SK-MEL-5 (cell line): ENCODE measurements at places on chromosomes 4 and X. TPM values are rescaled to one million over a fixed set of nuclear protein-coding genes. Genes with fewer than 3 reads are reported as not detected.

GRCh38 chr4:47484168-47484567 is 907 bp upstream of the ATP10D start:
- no peak for DNase-seq

DNA sequence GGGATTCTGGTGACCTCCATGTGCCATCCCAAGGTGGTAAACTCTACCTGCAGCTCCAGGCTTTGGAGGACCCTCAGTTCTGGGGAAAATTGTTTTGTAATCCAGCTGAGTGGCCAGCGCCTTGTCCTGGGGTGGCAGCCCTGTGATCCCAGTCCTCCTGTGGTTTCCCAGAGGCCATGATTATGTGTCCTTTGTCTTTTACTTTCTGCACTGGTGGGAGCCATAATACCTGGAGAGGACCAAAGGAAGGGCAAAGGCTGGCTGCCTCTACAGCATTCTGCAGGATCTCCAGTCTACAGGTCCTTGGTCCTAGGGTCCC is 64.0 kb downstream of the NBDY start:
- DNase-seq = no peak

- no peak for DNase-seq
Observed at GRCh38 chr4:183995570-183995969, 90.5 kb downstream of the STOX2 start.

DNA sequence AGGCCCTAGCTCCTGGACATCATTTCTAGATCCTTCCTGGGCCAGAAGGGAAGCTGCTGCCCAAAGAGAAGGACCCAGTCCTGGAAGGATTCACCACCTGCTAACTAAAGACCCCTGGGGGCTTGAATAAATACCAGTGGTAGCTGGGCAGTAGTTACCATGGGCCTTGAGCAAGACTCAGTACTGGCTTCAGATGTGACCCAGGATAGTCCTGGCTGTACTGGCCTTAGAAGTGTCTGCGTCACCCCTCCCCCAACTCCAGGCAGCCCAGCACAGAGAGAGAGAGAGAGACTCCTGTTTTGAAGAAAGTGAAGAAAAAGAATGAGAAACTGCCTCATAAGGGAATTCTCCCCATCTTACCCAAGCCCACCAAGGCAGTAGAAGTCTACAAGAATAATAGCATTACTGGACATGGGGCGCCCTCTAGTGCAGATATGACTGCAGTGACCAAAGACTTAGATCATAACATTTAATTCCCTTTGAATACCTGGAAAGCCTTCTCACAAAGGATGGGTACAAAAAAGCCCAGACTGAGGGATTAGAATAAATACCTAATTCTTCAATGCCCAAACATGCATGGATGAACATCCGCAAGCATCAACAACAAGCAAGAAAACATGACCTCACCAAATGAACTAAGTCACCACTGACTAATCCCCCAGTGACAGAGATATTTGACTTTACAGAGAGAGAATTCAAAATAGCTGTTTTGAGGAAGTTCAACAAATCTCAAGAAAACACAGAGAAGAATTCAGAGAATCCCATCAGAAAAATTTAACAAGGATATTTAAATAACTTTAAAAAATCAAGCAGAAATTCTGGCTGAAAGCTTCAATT is 171.8 kb downstream of the HNRNPD start:
- DNase-seq = peak; percentile 66

DNA sequence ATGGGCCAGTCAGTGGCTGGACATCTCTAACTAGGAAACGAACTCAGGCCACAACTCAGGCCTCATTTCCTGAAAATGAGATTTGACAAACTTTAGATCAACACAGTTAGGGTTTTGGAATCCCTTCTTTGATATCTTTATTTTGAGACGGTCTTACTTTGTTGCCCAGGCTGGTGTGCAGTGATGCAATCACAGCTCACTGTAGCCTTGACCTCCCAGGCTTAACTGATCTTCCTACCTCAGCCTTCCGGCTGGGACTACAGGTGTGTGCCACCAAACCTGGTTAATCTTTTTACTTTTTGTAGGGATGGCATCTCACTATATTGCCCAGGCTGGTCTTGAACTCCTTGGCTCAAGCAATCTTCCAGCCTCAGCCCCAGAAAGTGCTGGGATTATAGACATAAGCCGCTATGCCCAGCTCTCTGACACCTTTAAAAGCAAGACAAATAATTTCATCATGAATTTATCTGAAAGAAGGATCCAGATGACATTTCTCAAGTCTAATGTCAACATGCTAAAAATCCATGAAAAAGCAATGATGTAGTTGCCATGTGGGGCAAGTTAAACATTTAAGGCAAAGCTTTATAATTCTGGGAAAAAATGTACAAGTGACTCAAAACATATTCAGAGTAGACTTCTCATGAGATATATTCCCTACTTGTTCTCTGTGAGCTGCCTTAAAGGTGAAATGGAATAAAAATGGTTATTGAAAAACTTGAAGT is 89.1 kb upstream of the CBR4 start:
- no peak for DNase-seq

- DNase-seq = peak; percentile 26
Observed at GRCh38 chr4:26321373-26322221, 783 bp downstream of the RBPJ start.

DNA sequence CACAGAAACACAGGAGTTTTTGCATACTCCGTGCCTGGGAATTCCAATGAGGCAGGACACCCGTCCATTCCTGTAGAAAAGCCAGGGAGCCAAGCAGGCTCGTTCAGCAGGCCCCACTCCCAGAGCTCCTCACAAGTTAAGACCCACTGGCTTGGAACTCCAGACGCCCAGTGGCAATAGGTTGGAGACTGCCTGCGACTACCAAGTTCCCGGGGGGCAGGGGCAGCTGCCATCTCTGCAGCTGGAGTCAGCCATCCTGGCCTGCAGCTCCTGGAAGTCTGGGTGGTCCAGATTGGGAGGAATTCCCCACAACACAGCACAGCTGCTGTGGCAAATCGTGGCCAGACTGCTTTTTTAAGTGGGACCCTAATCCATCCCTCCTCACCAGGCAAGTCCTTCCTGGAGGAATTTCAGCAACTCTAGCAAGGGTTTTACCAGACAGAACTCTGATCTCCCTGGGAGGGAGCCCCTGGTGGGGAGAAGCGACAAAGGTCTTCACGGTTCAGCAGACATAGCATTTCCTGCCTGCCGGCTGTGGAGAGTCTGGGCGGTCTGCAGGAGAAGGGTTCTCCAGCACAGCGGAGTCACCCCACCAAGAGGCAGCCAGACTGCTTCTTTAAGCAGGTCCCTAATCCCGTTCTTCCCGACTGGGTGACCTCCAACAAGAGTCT is 231.9 kb downstream of the STPG2 start:
- no peak for DNase-seq

GRCh38 chr4:151665022-151665784 is 95.6 kb downstream of the GATB start:
- no peak for DNase-seq

GRCh38 chrX:34332334-34332733 is 200.2 kb upstream of the FAM47A start:
- DNase-seq = peak; percentile 46

- no peak for DNase-seq
Observed at GRCh38 chrX:115939070-115939469, 231.5 kb upstream of the AGTR2 start.

GRCh38 chr4:20684852-20685763 is 15.2 kb upstream of the PACRGL start:
- DNase-seq = peak; percentile 50

GRCh38 chr4:65865489-65865888 is 195.2 kb upstream of the EPHA5 start:
- DNase-seq = peak; percentile 55

- no peak for DNase-seq
Observed at GRCh38 chrX:78314561-78314960, 12.8 kb downstream of the CYSLTR1 start.

DNA sequence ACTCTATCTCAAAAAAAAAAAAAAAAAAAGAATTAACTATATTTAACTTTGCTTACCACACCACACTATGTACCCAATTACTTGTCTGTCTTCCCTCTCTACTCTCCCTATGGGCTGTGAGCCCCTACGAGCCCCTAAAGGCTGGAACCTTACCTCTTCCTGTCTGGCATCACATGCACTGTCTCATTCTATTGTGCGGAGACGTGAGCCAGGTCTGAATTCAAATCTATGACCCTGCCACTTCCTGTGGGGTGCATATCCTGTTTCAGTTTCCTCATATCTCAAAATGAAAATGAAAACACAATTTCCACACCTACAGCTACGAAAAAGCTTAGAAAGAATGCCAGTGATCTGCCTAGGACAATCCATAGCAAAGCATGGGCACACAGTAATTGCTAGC is 42.9 kb upstream of the HS3ST1 start:
- no peak for DNase-seq

- peak; percentile 7 for DNase-seq
Observed at GRCh38 chr4:21181716-21182115, 481.5 kb downstream of the PACRGL start.

- no peak for DNase-seq
Observed at GRCh38 chr4:7947927-7948326, 8.3 kb upstream of the AFAP1 start.

- DNase-seq = no peak
Observed at GRCh38 chr4:64166365-64166764, 242.9 kb downstream of the TECRL start.

GRCh38 chrX:129522184-129523078 is 859 bp downstream of the SMARCA1 start:
- peak; percentile 48 for DNase-seq

DNA sequence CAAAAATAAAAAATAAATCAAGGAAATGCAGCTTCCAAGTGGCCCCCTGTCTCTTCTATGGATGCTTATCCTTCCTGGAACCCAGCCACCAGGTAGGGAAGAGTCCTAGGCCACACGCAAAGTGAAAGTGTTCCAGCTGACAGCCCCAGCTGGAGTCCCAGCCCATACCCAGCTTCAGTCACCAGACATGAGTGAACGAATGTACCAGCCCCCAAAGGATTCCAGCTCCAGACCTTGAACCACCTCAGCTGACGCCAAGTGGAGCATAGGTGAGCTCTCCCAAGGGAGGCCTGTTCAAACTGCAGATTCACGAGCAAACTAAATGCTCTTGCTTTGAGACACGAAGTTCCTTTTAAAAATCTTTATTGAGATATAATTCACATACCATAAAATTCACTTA is 62.0 kb downstream of the BCOR start:
- no peak for DNase-seq

- DNase-seq = peak; percentile 13
Observed at GRCh38 chr4:148067301-148067916, 335.5 kb downstream of the ARHGAP10 start.

DNA sequence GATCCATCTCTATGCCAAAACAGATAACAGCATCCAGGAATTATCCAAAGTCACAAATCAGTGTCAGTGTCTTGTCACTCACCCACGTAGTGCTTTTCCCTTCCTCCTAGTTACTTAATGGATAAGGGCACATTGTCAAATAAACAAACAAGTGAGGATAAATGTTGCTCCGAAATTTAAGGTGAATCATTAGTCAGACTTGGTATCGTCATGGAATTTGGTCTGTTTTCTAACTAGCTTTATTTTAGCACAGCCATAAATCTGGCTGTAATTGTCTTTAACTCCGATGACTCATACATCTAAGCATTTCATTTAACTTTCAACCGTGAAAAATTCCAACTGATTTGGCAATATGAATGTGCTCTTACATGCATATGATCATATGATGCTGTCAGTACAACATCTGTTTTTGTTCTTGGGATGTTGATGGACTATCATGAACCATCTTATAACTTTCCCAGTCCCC is 83.3 kb downstream of the SNCA start:
- peak; percentile 93 for DNase-seq

DNA sequence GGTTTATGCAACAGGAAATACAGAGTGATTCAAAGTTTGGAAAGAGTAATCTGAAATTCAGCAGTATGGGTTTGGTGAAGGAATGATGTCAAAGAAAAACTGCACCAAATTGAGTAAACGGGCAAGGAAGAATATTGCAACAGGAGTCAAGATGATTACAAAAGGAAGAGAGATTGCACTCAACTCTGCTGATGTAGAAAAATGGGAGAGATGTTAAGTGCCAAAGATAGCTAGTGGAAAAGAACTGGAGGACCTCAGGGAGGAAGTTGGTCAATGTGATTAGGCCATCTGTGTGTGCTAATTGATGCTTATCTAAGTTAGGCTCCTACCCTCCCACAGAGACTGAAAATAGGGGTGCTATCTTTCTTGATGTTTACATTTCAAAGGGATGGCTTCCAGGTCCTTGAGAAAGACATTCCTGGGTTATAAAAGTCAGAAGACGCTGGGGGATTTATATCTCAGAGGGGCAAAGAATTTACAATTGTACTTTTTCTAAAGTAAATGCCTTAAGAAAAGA is 167.4 kb upstream of the FAM47A start:
- no peak for DNase-seq

DNA sequence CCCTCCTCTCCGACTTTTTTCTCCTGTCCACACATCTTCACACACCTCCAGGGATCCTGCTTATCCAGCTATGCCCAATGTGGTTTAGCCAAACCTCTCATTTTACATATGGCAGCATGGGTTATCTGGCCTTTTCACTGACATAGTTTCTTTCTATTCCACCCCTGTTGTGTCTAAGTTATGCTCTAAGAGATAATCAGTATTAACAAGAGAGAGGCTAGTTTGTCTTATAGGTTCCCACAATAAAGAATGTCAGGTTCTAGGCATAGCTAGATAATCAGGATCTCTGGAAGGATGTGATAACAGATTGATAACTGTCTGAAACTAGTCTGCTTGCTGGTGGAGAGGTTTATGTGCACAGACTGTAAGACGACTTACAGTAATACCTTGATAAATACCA is 7.7 kb upstream of the GALNT7 start:
- no peak for DNase-seq

DNA sequence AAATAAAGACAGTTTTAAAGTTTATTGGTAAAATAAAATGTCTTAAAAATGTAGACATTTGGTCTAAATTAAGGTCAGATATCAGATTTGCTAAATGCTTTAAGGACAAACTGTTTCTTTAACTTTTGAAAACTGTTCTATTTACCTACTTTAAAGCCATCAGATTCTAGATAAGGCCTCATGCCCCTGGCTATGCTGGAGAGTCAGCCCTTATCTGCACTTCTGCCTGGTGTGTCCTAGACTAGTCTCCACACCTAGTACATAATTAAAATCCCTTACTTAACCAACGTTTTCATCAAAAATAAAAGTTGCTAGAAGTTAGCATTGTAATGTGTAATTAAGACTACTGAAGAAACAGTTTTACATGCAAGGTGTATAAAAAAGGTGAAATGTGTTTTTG is 25.6 kb downstream of the HSD17B11 start:
- no peak for DNase-seq

- DNase-seq = no peak
Observed at GRCh38 chrX:152893980-152894610, 3.8 kb upstream of the ZNF185 start.

DNA sequence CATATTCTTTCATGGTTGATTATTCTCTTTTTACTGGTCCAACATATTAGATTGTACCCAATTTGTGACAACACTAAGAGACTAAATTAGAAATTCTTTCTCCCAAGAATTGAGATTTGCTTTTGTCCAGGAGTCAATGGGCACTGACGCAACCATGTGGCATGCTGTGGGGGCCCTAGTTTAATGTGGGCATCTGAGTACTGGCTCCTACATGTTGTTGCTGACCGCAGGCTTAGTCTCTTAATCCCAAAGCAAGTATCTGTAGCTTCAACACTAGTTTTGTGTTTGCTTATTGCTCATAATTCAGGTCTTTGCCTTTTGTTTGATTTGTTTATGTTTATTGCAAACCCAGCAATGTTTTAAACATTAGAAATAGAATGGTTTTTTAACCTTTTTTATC is 263.4 kb upstream of the NDST4 start:
- no peak for DNase-seq

Gene RBM10
- total RNA-seq = 42.2 and 42.6 TPM in 2 replicates

Gene POLN
- total RNA-seq = 0.61 and 0.85 TPM in 2 replicates

Gene UNC5C
- total RNA-seq = 0.43 and 0.50 TPM in 2 replicates

Gene ANXA10
- total RNA-seq = not detected in 2 replicates

Gene ZNF674
- 1.5 and 2.7 TPM in 2 replicates for total RNA-seq

Gene NLGN3
- 0.05 and 0.24 TPM in 2 replicates for total RNA-seq

Gene SULT1B1
- not detected in 2 replicates for total RNA-seq
